ENCODE measurements at places on chromosomes 7 and 10.

DNA sequence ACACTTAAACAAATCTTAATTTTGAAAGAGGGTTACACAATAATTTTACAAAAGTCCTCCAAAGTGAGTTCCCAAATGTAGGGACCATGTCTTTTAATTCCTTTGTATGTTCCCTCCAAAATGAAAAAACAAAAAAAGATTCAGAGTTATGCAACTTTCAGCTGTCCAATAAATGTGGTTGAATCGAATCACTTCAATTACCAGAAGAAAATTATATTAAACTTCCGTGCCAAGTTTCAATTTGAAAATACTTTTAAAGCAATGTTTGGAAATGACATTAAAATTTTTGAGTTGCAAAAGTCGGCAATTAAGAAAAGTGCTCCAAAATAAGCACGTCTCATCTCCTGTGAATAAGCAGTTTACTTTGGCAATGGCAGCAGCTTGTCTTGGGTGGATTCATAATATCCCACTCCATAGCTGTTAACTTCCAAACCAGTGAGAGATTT lies 60.3 kb upstream of the C1GALT1 start:
- DNase-seq: no peak

GRCh38 chr7:69790977-69791724 lies 192.9 kb downstream of the AUTS2 start:
- DNase-seq: no peak

DNA sequence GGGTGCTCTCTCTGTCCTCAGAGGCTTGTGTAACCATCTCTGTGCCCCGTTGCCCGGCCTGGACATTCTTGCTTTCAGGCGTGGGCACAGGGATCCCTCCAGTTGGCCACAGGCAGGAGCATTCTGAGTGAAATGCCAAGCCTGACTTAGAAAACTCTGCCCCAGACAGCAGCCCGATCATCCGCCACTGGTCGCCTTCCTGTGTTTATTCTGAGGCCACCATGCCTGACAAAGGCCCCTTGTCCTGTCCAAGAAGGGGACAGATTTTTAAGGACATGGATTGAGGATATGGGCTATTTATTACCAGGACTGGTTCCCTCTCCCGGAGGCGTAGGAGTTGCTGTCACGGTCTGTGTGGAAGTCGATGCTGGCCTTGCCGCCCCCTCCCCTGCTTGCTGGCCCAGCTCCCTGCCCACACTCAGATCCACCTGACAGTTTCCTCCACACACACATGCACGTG lies 54.3 kb downstream of the SPOCK2 start:
- no peak for DNase-seq

GRCh38 chr7:106279425-106280197 lies 5.2 kb downstream of the NAMPT start:
- no peak for DNase-seq

DNA sequence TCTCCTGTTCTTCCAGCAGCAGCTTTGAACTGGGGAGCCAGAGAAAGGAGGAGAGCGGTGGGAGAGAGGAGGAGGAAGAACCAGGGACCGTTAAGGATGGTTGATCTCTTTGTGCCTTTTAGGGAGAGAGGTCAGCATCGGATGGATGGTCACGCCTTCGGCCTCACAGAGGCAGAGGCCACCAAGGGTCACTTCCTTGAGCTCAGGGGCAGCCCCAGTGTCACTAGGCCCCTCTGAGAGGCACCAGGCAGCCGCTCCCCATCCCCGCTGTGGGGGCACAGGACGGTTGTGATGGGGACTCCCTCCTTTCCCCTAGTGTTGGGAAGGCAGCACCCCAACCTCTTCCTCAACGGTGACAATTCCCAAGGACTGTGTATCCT lies 121.4 kb downstream of the DNAJB6 start:
- DNase-seq: no peak

GRCh38 chr7:93382362-93382761 lies 150.2 kb downstream of the VPS50 start:
- DNase-seq: no peak
